Mesenteric fat pad (tissue), 1 donor: ENCODE measurements at places on chromosomes 16 and 17. TPM values are rescaled to one million over a fixed set of nuclear protein-coding genes. Genes with fewer than 3 reads are reported as not detected.

Gene TPSG1
- total RNA-seq = not detected

Gene TBC1D3B
- 3.3 TPM for total RNA-seq

Gene TEX19
- total RNA-seq = not detected

Gene CD68
- 286 TPM for total RNA-seq

DNA sequence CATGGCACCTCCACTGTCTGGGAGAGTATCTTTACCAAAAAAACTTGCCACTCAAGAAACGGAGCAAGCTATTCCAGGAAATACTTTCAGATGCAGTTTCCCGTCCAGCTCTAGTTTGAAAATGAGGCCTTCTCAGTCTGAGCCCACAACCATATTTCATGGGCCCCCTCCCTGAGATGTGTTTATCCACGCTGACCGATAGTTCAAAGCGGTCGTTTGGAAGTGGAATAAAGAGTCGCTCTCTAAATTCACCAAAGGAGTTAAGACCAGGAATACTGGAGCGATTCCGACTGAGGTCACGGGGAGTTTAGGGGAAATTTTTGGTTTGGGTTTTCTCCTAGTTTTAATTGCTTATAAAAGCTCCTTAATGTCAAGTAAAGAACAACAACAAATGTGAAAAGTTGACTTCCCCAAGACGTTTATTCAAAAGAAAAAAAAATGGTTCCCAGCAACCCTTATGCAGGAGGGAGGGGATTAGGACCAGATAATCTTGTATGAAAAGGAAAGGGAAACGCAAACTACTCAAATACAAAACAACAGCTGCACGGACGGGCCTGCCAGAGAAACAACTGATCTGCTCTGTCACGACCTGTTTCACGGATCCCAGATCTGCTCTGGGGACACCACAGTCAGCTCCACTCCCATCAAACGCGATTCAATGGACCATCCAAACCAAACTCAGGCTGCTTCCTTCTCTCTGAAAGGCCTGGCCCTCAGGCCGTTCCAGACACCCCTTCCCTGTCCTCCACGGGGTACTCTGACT lies 77.1 kb downstream of the MRM3 start:
- no peak for DNase-seq

GRCh38 chr16:29730649-29731048 lies 15.1 kb downstream of the C16orf54 start:
- no peak for DNase-seq

GRCh38 chr17:16889088-16889465 lies 82.8 kb downstream of the TNFRSF13B start:
- DNase-seq = peak; percentile 55
